ENCODE measurements at places on chromosomes 7 and 10.
A peak's percentile ranks its signal among the peaks of the same experiment; 100 is the strongest.

GRCh38 chr10:95312257-95312656 is 21.5 kb upstream of the PDLIM1 start:
- no peak for DNase-seq

GRCh38 chr7:55570218-55570873 is 2.0 kb downstream of the VOPP1 start:
- peak; percentile 58 for DNase-seq

GRCh38 chr10:54487743-54488142 is 313.3 kb downstream of the PCDH15 start:
- no peak for DNase-seq

GRCh38 chr7:116027786-116028185 is 2.8 kb downstream of the TFEC start:
- DNase-seq: no peak

DNA sequence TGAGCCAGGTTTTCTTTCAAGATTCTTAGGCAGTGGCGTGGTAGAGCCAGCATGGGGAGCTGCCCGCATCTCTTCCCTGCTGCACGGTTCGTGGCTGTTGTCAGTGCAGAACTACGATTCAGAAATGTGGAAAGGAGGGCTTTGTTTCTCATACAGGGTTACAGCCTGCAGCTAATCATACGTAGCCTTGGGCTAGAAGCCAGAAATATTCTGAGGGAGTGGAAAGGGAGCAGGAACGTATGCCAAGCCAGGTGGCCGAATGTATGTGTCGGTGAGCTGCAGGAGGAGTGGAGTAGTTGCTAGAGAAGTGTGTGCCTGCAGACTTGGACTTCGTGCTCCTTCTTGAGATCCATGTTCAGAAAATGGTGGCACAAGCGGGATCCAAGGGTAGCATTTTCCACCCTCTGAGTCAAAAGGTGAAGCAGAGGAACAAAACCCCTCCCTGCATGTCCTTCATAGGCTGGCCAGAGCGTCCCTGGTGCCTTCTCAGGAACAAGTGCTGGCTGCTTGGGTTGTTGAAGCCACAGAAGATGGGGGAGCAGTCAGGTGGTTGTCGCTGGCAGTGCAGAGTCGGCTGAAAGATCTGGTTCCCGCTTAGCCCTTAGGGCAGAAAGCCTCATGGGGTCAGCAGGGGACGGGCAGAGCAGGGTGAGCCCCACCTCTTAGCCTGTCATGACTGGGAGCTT is 40.9 kb downstream of the LANCL2 start:
- no peak for DNase-seq

- DNase-seq: no peak
Measured at GRCh38 chr10:50426485-50426884, 175.2 kb upstream of the ASAH2 start.

- no peak for DNase-seq
Measured at GRCh38 chr7:29204491-29205272, 10.1 kb downstream of the CHN2 start.

GRCh38 chr10:113095419-113096127 is 145.5 kb downstream of the TCF7L2 start:
- no peak for DNase-seq

DNA sequence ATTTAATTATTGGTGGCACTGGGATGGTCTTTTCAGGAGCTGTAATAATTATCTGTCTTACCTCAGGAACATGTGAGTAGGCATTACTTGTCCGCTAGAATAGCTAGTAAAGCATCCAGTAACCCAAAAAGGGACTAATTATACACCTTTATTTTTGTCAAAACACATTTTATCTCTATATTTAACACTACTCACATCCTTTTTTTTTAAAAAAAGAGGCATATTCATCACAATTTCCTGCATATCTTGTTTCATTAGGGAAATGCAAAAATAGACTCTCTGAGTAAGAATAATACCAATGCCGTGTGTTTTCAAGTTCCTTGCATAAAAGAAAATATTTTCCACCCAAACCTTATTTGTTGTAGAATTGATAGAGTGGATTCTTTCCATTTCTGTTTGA is 99.5 kb downstream of the VTI1A start:
- no peak for DNase-seq

- no peak for DNase-seq
Measured at GRCh38 chr7:71553306-71553705, 421.4 kb downstream of the GALNT17 start.

DNA sequence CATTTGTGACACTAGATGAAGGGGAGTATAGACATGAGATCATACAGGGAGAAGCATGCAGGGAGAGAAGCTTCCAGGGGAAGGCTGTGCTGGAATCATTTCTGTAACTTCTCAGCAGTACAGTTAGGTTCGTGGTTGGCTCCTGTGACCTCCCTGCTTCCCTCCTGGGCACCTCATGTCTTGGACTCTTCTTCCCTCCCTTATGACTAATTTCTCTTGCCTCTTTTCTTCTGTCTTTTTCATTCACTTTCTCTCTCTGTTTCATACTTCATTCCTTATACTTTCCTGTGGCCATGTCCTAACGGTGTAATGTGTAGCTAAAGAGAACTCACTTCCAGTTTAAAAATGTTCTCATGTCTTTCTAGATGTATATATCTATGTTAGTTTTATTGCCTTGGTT is 19.1 kb upstream of the HKDC1 start:
- DNase-seq: no peak

- DNase-seq: no peak
Measured at GRCh38 chr7:115911465-115911864, 119.1 kb downstream of the TFEC start.

DNA sequence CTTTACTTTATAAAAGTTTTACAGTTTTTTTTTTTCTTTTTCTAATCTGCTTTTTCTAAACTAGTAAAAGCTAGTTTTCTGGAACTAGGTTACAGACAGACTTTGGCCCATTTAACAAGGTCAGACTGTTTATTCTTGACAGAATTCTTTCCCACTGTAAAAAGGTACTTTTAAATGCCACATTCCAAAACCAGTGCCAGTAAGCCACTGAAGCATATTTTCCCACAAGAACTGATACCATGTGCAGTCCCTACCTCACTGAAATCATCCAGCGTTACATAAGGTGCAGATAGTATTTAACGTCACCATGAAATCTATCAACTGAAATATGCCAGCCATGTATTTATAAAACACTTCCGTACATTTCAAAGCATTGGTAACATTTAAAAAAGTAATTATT is 121.6 kb downstream of the CDK6 start:
- DNase-seq: no peak

GRCh38 chr10:1548146-1548545 is 189.2 kb downstream of the ADARB2 start:
- no peak for DNase-seq

- DNase-seq: no peak
Measured at GRCh38 chr7:91019686-91020385, 244.4 kb upstream of the FZD1 start.

DNA sequence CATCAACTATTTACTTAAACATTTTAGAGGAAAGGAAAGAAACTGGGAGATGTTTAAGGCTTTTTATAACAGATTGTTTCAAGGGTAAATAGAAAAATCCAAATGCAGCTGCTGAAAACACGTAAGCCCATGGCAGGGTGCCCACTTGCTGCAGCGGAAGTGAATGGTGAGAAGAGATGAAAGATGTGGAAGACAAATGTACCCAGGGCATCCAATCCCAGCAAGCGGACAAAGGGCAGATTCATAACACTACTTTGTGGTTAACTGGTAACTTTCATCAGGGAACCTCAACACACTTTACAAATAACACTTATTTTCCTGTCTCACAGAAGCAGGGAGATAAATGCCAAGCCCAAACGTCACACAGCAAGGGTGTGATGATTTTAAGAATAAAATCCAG is 358.4 kb downstream of the KCNMA1 start:
- no peak for DNase-seq

DNA sequence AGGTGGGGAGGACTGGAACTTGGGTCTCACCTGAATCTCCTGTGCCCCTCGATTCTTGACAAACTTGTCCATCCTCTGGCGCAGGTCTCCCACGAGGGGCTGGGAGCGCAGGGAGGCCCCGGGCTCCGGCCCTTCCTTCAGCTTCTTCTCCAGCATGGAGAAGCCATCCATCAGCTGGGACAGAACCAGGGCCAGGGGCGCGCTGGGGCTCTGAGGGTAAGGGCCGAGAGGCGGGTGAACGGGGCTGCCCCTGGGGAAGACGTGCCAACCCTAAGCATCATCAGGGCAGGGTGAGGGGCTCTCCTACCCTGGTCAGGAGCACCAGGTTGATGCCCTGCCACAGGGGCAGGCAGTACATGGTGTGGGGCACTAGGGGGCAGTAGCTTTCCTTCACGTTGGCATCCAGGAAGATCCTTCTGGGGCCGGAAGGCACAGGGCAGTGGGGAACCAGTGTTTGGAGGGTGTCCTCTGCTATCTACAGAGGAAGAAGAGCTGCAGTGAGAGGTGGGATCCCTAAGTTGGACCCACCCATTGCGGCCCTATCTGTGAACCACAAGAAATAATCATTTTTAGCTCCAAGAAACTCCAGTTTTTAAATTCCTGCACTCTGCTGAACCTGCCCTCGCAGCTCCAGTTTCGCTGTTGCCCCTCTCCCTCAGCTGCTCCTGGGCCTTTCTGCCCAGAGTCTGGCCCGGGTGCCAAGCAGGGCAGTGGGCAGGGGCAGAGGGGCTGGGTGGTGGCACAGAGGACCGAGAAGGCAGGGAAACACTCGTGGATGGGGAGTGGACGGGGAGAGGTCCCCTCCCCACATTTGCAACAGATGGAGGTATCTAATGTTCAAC is 10.8 kb upstream of the PYROXD2 start:
- DNase-seq: peak; percentile 53

DNA sequence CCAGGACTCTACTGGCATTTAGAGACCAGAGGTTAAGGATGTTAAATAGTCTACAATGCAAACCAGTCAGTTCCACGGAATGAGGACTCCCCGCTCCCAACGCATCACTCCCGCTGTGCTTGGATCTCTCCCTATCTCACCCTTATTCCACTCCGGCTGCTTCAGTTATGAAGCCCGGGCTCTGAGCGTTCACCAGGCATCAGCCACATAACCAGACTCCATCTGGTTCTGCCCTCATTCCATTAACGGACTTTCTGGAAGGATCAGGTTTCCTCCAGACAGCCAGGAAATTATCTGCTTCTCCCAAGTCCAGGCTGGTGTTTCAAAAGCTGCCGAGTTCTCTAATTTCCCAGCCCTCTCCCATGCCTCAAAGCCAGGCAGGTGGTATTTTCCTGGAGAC is 499.3 kb downstream of the GLRX3 start:
- no peak for DNase-seq

DNA sequence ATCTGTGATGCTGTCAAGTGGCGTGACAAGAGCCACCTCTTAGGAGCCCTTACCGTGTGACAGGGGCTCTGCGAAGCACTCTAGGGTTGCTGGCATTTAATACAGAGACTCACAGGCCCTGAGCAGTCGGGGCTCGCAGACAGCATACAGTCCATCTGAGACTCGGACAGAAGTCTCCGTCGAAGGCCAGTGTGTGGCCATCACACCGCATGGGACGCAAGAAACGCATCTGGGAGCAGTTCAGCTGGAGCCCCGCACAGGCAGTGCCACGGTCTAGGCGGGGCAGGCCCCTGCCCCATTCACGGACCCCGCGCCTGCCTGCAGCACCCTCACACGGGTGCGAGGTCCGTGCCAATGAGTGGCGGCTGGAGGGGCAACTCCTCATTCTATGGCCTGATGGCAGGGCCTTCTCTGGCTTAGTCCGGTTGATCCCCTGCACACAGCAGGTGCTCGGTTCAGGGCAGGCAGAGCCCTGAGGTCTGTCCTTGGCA is 33.6 kb downstream of the IQCE start:
- DNase-seq: no peak

- DNase-seq: no peak
Measured at GRCh38 chr10:127207081-127207480, 10.7 kb upstream of the INSYN2A start.

GRCh38 chr10:11232222-11232961 is 214.7 kb downstream of the CELF2 start:
- DNase-seq: no peak

- DNase-seq: no peak
Measured at GRCh38 chr7:125568799-125569198, 639.2 kb upstream of the POT1 start.

DNA sequence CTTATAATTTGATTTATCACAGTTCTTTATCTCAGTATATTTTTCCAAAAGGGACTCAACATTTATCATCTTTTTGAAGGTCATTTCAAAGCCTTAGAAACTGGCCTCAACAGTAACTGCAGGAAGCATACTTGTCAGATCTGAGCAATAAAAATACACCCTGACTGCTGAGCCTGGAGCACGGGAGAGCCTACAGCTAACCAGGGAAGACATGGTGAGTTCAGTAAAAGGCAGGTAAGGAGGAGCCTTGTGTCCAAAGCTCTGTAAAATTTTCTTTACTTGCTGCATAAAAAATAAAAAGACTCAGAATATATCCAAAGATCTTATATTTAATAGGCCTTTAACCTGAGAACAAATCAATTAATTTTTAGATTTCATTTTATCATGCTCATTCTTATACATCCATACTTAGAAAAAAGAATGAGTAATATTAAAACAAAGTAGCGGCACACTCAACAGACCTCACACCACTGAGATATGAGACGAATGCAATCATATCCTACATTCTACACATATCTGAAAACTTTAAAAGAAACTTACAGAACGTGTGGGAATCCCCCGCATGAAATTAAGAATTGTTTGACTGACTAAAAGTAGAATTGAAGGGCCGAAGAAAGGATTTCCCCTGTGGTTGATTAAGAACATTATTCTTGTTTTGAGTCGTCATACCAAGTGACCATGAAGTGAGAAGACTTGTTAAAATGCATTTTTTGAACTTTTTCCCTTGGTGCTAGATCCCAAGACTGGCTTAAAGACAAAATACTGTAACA is 296.4 kb upstream of the MKLN1 start:
- DNase-seq: peak; percentile 59

DNA sequence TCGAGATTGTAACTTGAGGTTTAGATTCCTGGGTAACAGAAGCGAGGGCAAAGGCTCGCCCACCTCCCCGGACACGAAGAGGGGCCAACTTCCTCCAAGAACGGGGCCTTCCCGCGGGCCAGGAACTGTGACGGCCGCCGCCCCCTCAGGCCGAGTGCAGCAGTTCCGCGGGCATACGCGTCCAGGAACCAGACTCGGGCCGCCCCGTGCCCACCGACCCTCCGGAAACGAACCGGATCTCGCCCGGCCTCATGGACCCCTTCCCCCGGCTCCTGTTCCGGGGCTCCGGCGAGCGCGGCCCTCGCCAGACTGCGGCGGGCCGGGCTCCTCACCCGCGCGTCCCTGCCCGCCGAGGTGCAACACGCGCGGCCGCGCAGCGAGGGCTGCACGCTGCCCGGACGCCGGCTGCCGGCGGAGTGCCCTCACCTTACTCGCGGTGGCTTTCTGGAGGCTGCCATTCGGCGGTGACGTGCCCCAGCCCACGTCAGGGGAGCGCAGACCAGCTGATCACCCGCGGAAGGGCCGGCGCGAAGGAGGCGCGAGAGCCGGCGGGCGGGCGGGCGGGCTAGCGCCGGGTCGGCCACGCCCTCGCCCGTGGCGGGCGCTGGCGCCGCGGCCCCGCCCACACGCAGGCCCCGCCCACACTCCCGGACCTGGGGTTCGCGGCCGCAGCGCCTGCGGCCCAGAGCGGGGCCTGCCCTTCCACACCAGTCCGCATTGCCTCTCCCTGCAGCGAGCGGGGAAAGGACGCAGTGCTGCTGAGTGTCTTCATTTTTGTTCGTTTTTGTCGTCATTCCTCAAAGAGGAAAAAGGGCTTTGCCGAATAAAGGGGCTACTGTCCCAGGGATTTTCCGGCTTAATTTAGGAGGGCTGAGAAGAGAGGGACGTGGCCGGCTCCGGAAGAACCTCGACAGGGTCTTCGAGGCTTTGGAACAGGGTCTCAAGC is at the start of gene XPNPEP1:
Gene XPNPEP1, minus strand, starts transcription at position 536 of the 946 bp plus-strand sequence. Its CDS starts 78 bp downstream, at position 458.
- DNase-seq: peak; percentile 87

GRCh38 chr10:5525561-5526341 is 990 bp downstream of the CALML3 start:
- no peak for DNase-seq

- DNase-seq: peak; percentile 28
Measured at GRCh38 chr7:187227-187927, 5.0 kb upstream of the FAM20C start.
